ENCODE measurements at places on chromosomes 16 and 17.

DNA sequence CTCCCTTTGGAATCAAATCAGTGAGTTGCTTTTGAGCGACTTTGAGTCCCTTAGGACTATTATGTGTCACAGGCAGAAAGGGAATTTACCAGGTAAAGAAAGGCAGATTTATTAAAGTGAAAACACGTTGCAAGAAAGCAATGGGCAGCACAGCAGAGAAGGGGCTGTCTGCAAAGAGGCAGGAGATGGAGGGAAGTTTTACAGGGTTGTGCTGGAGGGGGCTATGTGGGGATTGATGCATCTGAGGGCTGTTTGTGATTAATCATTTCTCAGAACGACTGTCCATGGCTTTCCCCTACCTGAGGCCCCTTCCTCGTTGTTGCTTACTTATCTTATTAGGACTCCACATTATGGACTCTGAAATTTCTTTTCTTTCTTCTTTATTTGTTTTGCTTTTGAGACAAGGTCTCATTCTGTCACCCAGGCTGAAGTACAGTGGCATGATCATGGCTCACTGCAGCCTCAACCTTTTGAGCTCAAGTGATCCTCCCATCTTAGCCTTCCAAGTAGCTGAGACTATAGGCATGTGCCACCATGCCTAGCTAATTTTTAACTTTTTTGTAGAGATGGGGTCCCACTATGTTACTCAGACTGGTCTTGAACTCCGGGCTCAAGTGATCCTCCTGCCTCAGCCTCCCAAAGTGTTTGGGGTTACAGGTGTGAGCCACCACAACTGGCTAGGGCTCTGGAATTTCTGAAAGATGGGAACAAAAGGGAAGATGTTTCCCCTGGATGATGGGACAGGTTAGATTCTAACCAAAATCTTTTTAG lies 5.5 kb downstream of the WWP2 start:
- DNase-seq = no peak

GRCh38 chr17:53633856-53634255 lies 188.9 kb upstream of the KIF2B start:
- no peak for DNase-seq

DNA sequence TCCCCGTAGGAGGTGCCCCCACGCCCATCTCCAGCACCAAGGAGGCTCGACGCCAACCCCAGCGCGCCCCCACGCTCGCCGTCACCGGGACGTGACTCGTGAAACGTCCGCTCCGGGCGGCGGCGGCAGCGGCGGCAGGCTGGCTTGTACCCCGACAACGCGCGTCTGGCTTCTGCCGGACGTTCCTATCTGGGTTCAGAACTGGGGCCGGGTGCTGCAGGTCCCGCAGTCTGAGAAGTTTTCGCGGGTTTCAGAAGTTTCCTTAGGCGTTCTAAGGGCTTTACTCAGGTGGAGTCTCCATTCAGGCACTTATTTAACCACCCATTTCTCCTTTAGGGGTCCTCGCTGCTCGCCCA lies 672 bp upstream of the ALKBH5 start:
- peak; percentile 79 for DNase-seq

- DNase-seq = no peak
Measured at GRCh38 chr16:23055481-23055880, 93.8 kb downstream of the USP31 start.

GRCh38 chr17:17506893-17507464 lies 10.8 kb upstream of the RASD1 start:
- DNase-seq = peak; percentile 92

DNA sequence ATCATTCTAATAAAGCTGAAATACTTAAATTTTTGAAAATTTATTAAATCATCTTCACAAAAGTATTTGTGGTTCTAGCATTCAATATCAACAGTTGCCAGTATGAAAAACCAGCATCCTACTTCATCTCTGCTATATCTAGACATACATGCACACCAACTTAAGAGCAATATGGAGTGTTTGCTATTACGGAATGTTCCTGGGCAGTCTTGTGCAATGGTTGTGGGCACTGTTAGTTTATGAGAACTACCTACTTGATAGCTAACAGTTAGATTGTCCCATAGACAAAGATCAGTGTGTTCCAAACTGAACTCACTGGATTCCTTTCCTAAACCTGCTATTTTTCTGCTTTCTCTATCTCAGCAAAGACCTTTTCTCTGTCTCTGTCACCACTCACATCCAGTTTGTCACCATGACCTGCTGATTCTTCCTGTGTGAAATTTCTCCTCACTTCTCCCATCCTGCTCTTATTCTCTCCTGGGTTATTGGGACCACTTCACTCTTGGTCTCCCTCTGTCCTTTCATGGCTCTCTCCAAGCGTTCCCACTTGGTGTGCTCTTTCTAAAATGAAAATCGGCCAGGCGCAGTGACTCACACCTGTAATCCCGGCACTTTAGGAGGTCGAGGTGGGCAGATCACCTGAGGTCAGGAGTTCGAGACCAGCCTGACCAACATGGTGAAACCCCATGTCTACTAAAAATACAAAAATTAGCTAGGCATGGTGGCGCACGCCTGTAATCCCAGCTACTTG lies 27.7 kb downstream of the CNTROB start:
- no peak for DNase-seq

- DNase-seq = no peak
Measured at GRCh38 chr16:51630076-51630475, 479.0 kb upstream of the SALL1 start.

DNA sequence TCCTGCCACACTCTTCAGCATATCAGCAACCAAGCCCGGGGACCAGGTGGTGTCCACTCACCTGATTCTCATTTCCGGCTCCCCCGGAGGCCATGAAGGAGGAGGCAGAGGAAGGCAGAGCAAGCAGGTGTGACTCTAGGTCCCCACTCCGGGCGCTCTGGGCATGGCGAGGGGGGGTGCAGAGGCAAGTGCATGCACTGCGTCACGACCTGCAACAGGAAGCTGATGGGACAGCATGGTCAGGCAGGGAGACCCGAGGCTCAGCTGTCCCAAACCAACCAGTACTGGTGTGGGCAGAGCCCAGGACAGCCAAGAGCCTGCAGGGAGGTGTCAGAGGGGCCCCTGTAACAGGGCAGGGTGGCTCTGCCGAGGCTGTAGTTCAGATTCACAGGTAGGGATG lies 2.1 kb upstream of the ENGASE start:
- DNase-seq = no peak

- peak; percentile 37 for DNase-seq
Measured at GRCh38 chr17:40363111-40363827, 1.3 kb downstream of the GJD3 start.

DNA sequence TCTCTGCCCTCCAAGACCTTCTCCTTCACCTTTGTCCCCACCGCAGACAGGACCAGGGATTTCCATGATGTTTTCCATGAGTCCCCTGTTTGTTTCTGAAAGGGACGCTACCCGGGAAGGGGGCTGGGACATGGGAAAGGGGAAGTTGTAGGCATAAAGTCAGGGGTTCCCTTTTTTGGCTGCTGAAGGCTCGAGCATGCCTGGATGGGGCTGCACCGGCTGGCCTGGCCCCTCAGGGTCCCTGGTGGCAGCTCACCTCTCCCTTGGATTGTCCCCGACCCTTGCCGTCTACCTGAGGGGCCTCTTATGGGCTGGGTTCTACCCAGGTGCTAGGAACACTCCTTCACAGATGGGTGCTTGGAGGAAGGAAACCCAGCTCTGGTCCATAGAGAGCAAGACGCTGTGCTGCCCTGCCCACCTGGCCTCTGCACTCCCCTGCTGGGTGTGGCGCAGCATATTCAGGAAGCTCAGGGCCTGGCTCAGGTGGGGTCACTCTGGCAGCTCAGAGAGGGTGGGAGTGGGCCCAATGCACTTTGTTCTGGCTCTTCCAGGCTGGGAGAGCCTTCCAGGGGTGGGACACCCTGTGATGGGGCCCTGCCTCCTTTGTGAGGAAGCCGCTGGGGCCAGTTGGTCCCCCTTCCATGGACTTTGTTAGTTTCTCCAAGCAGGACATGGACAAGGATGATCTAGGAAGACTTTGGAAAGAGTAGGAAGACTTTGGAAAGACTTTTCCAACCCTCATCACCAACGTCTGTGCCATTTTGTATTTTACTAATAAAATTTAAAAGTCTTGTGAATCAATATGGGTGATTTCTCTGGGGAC lies 12.2 kb downstream of the CX3CL1 start:
- no peak for DNase-seq

DNA sequence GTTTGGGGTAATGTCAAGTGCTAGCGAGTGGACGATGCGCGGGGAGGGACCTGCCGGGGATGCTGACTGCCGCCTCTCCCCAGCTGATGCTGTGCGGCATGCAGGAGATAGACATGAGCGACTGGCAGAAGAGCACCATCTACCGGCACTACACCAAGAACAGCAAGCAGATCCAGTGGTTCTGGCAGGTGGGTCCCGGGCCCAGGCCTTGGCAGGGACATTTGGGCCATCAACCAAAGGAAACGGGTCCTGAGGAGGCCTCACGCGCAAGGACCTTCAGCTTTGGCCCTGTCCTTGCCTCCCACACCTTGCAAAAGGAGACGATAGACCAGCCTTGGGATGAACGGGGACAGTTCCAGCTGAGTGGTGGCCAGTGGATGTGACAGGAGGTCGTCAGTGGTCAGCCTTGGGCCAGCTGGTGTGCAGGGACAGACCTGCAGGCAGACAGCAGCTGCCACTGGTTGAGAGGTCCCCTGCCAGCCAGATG lies 13.6 kb upstream of the CLEC18A start:
- no peak for DNase-seq

- no peak for DNase-seq
Measured at GRCh38 chr16:10828851-10829366, 10.3 kb upstream of the TVP23A start.

GRCh38 chr17:44798356-44798755 lies 31.7 kb downstream of the GJC1 start:
- DNase-seq = no peak

- no peak for DNase-seq
Measured at GRCh38 chr16:89984216-89984615, 35.0 kb downstream of the DBNDD1 start.

DNA sequence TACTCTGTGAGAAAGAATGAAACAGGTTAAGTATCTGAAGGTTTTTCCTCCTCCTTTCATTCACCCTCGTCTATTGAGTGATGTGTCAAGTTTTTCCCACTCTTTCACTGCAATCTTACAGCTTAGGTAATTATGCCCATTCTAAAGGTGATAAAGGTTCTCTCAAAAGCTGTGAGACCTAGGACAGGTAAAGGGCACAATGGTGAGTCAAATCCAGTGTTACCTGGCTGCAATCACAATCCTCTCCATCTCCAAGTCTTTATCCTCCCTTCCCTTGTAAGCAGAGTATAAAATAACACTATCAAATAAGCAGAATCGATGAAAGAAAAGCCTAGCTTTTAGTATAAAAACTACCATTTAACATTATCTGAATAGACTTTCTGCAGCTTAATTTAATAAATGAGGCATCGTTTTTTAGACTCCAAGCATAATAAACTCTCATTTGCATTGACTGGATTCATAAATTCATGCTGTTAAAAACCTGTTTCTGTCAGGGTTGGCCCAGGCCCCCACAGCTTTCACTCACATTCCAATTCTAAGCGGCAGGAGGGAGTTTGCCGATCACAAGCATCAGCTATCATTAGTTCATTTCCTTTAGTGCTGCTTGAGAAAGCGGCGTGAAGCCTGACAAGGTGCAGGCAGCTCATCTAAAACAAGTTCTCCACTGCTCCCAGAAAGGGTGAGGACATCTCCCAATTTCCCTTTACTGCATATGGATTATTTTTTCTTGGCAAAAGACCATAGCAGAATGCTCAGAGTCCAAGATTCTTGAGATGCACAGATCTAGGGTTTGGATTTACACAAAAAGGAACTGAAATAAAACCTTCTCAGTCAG lies 67.8 kb downstream of the CDH8 start:
- DNase-seq = no peak

- DNase-seq = no peak
Measured at GRCh38 chr17:1362964-1363363, 37.1 kb downstream of the YWHAE start.

DNA sequence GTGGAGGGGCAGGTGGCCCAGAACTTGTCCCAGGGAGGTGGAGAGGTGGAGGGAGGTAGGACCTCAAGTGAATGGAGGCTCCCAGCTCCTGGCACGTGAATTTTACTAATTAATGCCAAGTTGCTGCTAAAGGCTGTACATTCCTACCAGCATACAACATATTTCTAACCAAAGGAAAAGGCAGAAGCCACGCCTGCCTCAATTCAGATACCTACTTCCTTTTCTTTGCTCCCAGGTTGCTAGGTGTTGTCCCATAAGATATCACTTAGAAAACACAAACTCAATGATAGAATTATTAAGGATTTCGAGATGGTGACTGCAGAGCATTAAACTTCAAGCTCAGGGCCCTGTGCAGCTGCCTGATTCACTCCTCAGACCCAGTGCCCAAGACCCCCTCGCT lies 20.5 kb upstream of the SMPD3 start:
- no peak for DNase-seq

- no peak for DNase-seq
Measured at GRCh38 chr17:5861854-5862253, 208.3 kb upstream of the WSCD1 start.

DNA sequence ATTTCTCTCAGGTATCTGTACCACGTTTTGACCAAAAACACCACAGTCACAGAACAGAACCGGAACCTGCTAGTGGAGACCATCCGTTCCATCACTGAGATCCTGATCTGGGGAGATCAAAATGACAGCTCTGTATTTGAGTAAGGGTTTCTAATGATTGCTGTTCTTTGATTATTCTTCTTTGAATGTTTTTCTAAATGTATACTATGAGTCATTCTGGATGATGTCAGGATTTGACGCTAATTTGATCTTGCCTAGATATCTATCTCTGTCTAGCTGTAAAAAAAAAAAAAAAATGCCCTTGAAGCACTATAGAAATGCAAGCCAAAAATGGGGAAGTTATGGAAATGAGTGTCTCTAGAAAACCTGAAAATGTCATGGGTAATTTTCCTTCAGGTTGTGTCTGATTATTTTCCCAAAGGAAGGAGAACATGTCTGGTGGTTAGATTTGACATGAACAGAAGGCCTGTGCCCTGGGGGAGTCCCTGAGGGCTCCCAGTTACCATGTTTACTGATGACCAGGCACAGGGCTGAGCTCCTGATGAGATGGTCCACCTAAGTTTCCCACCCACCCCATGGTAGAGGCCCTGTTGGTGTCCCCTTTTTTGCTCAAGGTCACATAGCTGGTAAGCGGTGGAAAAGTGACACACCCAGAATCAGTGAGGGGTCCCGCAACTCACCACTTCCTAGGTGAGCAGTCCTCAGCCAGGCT lies 13.6 kb downstream of the CLEC16A start:
- no peak for DNase-seq

- DNase-seq = no peak
Measured at GRCh38 chr17:78343543-78344201, 16.2 kb downstream of the SOCS3 start.

DNA sequence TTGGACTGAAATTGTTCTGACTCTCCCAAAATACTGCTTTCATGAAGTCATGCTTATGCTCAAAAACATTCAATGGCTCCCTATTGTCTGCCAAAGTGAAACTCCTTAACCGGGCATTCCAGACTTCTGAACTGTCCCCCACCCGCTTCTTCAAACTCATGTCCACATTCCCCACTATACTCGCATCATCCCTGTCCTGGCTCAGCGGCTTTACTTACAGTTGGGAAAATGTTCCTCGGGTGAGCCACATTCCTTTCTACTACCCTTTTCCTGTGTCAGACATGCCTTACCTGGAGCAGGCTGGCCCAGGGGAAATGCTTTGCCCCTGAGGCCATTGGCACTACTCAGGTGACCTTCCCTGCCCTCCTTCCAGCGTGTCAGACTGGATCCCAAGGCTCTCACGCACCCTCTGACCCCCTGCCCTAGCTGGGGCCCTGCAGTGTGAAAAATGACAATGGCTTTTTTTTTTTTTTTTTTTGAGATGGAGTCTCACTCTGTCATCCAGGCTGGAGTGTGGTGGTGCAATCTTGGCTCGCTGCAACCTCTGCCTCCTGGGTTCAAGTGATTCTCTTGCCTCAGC lies 5.3 kb downstream of the CYGB start:
- no peak for DNase-seq

Data from NCI-H2171 (cell line).